ENCODE measurements at places on chromosomes 2 and 18. TPM values are rescaled to one million over a fixed set of nuclear protein-coding genes. Genes with fewer than 3 reads are reported as not detected.

DNA sequence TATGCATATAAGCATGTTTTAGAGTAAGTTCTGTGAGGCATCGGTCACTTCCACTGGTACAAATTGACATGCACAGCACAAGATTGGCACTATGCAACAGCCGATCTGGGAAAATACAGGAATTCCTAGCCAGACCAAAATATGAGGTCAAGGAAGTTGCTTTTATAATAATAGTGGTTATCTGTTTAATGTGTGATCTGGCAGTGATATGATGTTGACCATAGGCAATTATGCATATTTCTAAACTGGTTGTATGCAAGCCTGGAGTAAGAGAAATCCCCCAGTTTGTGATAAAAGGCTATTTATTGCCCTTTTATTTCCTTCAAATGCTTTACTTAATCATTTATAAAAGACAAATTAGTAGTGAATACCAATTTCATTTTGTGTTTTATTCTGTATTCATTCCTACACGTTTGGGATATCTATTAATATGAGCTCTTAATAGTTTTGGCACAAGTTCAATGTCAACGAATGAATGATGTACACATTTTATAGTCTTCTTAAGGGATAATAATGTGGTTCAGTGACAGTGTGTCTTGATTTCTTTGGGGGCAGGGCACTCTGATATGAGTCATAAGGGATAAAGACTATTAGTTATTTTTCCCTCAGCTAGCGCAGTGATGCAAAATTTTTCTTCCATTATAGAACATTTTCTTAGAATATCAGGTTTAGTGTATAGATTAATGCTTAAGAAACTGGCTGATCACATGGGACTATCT lies 34.7 kb upstream of the ZEB2 start:
- H3K4me1 ChIP-seq: no peaks in the 10 kb centered on the region
- H3K36me3 ChIP-seq: no peaks in the 10 kb centered on the region
- DNase-seq: no peak
- H3K27ac ChIP-seq: no peak overlapping the region
- H3K4me3 ChIP-seq: no peak overlapping the region

DNA sequence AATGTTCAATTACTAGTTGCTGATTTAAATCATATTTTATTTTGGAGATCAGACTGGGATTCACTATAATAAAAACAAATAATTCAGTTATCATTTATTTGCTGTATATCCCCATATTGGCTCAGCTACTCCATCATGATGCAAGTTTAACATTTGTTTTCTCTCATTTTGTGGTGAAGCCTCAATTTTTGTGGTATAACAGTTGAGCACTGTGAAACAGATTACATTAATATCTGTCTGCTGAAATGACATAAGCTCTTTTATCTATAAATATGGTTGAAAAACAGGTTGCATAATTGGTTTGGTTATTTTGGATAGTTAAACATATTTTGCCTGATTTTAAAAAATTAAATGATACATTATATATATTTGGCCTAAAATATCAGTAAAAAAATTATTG lies 67.7 kb downstream of the DPP4 start:
- H3K27me3 ChIP-seq: no peaks in the 10 kb centered on the region
- H3K4me3 ChIP-seq: no peak overlapping the region
- DNase-seq: no peak
- H3K36me3 ChIP-seq: peaks cover 7% of the 10 kb centered on the region
- no peaks in the 10 kb centered on the region for H3K4me1 ChIP-seq

SETBP1 gene
- total RNA-seq: 8.7 TPM

- no peak overlapping the region for H3K4me3 ChIP-seq
- H3K4me1 ChIP-seq: no peaks in the 10 kb centered on the region
- no peaks in the 10 kb centered on the region for H3K27me3 ChIP-seq
- DNase-seq: no peak
- no peak overlapping the region for H3K27ac ChIP-seq
- H3K36me3 ChIP-seq: no peaks in the 10 kb centered on the region
Observed at GRCh38 chr2:187013058-187013457, 164.1 kb upstream of the ZSWIM2 start.
